ENCODE measurements at places on chromosomes 16 and 17.
A peak's percentile ranks its signal among the peaks of the same experiment; 100 is the strongest.

- no peak for DNase-seq
These were observed 16.4 kb downstream of the SAP30BP start for GRCh38 chr17:75683583-75683982.

- no peak for DNase-seq
These were observed 186.8 kb downstream of the COPRS start for GRCh38 chr17:31672161-31672819.

DNA sequence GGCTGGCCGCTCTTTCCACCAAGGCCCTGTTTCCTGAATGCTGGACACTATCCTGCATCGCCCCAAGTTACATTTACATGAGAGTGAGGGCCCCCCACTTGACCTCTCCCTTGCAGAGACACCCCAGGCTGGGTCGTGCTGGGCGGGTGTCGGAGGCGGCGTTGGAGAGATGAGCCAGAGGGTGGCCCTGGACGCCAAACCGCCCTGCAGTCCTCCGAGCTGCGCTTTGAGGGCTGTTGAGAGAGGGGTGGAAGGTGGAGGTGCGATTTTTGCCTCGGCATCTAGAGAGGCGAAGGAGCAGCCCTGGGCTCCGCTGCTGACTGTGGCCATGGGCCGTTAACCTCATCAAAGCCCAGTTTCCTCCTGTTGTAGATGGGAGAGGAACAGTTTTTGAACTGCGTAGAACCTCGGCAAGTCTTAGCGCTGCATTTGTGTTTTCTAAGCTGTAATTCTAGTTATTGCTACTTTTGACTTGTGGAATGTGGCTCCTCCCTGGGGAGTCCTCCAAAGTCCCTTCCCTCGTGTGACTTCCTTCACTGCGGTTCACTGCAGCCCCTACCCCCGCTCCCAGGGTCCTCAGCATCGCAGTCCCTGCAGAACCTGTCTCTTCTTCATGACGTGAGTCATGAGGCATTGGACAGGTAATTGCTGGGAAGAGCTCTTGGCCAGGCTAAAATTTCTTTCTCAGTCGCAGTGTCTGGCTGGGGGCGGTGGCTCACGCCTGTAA lies 986 bp upstream of the ELOB start:
- no peak for DNase-seq

- DNase-seq: no peak
These were observed 144.5 kb downstream of the TMEM132E start for GRCh38 chr17:34723875-34724274.

GRCh38 chr16:2808181-2808580 lies 8.9 kb upstream of the PRSS21 start:
- no peak for DNase-seq

DNA sequence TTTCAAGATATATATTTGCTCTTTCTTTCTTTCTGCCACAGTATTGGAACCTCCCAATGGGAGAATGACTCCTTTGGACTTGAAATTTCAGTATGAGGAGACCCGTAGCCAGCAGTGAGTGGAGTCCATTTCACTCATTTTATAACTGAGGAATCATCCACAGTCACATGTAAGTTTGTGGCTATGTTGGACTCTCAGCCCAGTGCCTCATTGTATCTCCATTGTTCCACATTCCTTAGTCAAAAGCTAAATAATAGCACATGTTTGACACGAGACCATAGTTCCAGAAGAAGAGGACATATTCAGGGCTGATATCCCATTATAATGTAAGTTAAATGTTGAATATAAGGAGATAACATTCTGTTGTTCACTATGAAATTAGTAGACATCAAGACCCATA lies 12.7 kb upstream of the SPAG9 start:
- DNase-seq: no peak

DNA sequence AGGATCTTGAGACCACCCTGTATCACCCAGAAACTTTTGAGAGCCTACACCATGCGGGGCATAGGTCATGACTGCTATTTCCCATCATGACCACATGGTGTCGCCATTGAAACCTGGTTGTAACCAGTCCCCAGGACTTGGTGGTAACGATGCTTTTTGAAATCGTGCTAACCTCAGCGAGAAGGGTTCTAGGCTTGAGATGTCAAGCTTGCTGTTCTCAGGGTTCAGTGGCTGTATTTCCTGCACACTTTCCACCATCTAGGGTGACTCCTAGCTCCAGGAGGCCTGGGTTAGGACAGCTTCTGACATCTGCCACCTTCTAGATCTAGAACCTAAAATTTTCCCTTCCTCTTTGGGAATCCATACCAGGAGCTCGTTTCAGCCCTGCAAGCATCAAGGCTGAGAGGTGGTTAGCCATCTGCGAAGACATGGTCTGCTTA lies 13.0 kb upstream of the SPNS3 start:
- peak; percentile 31 for DNase-seq

GRCh38 chr16:55529018-55529417 lies 20.1 kb downstream of the LPCAT2 start:
- DNase-seq: no peak

- no peak for DNase-seq
These were observed 22.5 kb downstream of the XPO6 start for GRCh38 chr16:28189245-28189644.

DNA sequence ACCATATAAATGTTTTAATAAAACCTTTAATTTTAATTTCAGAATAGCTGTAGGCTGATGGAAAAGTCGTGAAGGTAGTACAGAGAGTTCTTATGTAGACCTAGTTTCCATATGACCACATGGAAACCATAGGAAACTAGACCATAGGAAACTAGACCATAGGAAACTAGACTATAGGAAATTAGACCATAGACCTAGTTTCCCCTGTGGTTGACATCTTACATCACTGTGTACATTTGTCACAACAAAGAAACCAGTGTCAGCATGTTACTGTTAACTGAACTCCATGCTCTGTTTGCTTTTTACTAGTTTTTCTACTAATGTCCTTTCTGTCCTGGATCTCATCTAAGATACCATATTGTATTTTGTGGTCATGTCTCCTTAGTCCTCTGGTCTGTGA lies 14.6 kb downstream of the NUDT7 start:
- DNase-seq: no peak

GRCh38 chr17:17724307-17725010 lies 43.2 kb downstream of the RAI1 start:
- DNase-seq: no peak

DNA sequence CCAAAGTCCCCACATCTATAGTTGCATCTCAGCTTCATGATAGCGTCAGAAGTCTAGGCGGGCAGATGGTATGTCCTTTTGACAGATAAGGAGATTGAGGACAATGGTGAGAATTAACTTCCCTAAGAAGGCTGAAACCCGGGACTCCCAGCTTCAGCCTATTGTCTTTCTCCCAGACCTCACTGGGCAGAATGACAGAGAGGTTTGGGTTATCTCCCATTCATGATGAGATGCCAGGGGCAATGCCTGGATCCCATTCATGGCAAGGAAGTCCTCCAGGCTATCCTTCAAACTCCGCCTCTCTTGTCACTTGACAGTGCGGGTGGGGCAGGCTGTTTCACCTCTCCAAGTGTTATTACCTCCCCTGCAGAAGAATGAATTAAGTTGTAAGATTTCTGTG lies 100.3 kb downstream of the IRX5 start:
- DNase-seq: no peak

GRCh38 chr16:31400191-31400590 lies 7.1 kb downstream of the ITGAD start:
- no peak for DNase-seq

GRCh38 chr16:72942021-72942420 lies 105.9 kb downstream of the ZFHX3 start:
- DNase-seq: no peak

GRCh38 chr16:64478252-64478906 lies 643.5 kb downstream of the CDH11 start:
- no peak for DNase-seq

DNA sequence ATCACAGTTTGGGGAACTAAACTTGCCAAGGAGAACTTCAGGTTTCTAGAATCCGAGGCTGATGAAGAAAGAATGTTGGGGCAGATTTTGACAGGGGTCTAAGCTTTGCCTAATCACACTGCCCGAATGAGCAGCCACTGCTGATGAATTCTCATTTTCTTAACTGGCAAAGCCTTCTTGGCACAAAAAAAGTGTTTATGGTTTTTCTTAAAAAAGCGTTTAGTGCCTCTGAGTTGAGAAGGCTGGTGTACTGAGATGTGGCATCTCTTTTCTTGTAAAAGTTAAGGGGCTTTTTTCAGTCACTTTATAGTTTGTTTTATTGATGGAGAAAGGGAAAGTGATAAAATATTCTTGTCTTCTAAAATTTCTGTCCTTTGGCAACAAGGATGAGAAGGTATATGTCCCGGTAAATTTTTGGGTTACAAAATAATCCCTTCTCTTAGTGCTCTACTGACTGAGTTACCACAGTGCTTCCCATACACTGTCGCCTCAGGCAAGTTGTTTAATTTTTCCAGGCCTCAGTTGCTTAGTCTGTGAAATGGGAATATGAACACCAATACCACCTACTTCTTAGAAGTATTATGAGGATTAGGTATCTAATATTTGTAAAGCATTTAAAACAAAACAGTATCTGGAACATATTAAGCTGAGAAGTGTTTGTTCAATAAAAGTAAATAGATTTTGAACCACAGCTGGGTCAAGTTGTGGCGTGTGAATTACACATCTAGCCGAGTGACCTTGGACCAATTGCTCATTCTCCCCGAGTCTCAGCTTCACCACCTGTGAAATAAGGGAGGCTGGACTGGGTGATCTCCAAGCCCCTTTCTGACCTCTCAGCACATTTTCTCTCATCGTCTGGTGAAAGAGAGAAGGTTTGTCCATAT lies 320.8 kb downstream of the HAPSTR1 start:
- DNase-seq: no peak

GRCh38 chr16:11144122-11144521 lies 111.9 kb downstream of the SOCS1 start:
- DNase-seq: no peak

DNA sequence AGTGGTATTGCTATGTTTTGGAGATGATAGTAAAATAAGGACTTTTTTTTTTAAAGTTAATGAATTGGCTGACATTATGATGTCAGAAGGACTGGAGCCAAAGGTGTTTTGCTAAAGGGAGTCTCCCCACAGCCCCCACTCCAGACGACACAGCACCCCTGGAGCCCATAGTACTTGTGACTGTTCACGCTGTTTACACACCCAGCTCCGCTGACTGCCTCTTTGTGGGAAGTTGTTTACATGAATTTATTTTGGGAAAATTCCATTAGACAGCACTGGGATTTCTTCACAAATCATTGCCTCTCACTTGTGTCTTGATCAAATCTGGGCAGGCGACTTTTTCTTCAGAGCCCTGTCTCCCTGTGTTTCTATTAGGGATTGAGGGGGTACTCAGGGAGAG lies 108.6 kb downstream of the C17orf67 start:
- no peak for DNase-seq

DNA sequence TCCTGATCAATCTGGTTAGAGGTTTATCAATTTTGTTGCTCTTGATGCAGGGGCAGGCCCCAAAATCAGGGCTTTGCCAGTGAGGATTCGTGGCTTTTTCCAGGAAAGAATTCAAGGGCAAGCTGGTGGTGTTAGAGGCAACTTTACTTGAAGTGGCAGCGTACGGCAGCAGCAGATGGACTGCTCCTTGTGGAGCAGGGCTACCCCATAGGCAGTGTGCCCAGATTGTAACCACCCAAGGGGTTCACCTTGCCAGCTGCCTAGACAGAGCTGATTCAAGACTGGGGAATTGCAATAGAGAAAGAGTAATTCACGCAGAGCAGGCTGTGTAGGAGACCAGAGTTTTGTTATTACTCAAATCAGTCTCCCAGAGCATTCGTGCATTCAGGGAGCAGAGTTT lies 16.7 kb downstream of the DRC7 start:
- DNase-seq: no peak

DNA sequence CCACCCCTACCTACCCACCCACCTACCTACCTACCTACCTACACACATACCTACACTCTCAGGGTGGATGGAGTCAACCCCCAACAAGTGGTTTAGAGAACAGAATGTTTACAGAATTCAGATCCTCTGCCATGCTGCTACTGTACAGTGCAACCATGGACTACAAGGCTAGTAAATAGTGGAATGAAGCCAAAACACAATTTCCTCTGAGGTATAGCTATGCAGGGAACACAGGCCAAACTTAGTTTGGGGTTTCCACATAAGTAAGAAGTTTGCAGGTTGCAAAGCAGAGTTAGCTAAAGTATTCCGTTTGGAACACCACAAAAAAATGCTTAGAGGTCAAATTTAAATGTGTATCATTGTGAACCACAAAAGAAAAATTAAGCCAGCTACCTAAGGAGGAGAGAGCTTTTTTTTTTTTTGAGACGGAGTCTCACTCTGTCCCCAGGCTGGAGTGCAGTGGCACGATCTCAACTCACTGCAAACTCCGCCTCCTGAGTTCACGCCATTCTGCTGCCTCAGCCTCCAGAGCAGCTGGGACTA lies 2.7 kb upstream of the AP1G1 start:
- DNase-seq: no peak

- no peak for DNase-seq
These were observed 10.5 kb downstream of the HAP1 start for GRCh38 chr17:41723801-41724475.

DNA sequence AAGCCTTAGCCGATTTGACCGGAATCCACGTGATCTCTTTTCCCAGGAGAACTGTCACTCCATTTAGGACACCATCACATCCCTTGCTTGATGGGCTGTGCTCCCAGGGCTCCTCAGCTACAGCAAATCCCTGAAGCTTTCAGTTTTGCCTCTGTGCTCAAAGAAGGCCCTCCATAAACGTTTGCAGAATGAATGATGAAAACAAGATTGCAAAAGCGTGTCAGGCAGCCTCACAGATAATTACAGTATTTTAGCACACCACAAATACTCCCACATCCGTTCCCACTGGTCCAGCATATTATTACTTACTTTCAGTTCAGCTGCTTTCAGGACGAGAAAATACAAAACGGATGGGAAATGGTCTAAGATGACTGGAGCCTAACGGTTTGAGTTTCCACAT lies 84.6 kb downstream of the USP31 start:
- no peak for DNase-seq

GRCh38 chr16:79816081-79816497 lies 215.6 kb upstream of the MAF start:
- DNase-seq: no peak

- no peak for DNase-seq
These were observed 393.2 kb downstream of the PMP22 start for GRCh38 chr17:14871921-14872320.

DNA sequence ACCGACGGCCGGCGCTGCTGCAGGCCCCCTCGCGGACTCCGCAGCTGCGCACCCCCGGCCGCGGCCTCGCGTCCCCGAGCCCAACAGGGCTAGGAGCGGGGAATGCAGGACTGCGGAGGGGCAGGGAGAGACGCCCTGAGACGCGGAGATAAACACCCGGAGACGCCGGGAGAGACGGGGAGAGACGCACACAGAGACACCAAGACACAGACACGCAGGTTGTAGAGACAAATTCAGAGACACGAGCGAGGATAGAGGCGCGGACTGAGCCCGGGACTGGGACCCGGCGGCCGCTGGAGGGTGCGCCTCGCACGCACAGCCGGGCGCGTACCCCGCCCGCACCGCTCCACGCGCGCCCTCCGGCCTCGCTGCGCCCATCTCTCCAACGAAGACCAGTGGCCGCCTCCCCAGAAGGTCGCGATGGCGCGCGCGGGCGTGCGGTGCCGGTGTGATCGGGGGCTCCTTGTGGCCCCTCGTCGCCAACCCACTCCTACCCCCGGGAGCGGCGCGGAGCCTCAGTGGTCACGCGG lies 902 bp downstream of the STAC2 start:
- DNase-seq: no peak

GRCh38 chr16:89685916-89686315 lies 573 bp upstream of the CDK10 start:
- DNase-seq: no peak

GRCh38 chr17:39739885-39740356 lies 2.2 kb downstream of the GRB7 start:
- DNase-seq: no peak

Measured in stimulated activated CD8-positive, alpha-beta memory T cell treated with anti-CD3 and anti-CD28 coated beads, Interleukin-4, amount 100 ng/mL, for 24 hours (primary cell).